T follicular helper cell (primary cell): ENCODE measurements at places on chromosomes 6 and 20.

DNA sequence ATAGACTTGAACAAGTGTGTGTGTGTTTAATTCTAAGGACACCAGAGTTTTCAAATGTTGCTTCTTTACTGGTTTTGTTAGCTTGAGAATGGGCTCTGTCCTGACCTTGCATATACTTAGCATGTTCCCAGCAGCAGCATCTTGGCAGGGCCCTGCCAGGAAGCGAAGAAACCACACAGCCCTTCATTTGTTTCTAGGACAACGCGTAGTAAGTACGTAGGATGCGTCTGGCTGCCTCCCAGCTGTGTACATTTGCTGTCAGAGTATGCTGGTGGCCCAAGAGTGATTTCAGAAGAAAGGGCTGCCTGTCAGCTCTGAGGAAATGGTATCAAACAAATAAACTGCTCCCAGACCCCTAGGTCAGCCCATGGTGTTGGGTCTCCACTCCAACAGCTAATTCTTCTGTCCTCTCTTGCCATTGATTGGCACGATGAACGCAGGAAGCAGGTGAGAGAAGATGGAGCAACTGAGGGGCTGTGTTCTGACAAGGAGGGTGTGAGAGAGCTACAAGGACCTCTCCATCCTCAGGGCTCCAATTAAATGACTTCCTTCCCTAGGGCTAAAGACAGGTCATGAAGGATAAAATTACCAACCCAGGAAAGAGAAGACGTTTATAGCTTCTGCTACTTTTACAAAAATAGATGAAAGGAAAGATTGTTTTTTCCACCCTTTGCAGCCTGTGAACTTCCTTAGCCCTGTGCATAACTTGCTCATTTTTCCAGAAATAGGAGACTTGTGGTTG lies 55.9 kb upstream of the HDDC2 start:
- DNase-seq = peak; percentile 6

DNA sequence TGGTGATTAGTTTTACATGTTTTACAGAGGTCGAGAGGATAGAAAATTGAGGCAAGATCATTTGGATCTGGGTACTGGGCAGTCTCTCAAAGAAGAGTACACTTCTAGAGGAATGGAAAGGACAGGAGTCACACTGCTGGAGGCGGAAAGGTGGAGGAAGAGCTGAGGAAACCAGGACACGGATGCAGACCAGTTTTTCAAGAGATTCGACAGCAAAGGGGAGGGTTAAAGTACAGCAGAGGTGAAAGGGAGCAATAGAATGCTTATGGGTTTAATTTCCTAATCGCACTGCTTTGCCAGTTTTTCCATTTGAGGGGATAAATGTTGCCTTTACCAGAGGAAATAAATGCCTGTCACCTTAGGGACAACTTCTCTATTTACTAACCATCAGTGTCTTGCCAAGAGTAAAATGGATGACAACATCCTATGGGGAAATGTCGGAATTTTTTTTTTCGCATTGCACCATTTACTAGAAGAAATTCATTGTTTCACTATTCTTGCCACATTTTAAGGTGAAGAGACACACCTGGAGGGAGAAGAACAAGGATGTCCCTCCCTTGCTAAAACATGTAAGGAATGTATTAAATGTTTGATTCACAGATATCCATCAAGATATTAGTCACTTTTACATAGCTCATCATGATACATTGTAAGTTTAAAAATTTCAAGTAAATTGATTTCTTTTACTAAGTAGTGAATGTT lies 226.6 kb downstream of the COL12A1 start:
- DNase-seq = no peak

GRCh38 chr20:54262671-54263070 lies 54.8 kb downstream of the PFDN4 start:
- no peak for DNase-seq

- DNase-seq = no peak
Observed at GRCh38 chr6:143158113-143158581, 97.5 kb downstream of the AIG1 start.

DNA sequence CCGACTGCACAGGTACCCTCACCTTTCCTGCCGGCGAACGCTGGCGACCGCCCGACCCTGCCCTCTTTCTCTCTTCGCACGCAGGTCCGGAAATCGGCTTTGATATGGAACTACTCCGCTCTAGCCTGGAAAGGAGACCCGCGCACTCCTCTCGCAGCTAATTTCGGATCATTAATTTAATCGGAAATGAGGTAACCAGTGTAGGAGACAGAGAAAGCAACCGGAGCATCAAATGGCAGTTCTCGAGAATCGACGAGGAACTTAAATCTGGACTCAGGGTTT lies 949 bp upstream of the ATXN1 start:
- no peak for DNase-seq

GRCh38 chr6:56382416-56382940 lies 135.1 kb upstream of the COL21A1 start:
- no peak for DNase-seq

- no peak for DNase-seq
Observed at GRCh38 chr20:50217207-50217949, 26.7 kb downstream of the CEBPB start.

DNA sequence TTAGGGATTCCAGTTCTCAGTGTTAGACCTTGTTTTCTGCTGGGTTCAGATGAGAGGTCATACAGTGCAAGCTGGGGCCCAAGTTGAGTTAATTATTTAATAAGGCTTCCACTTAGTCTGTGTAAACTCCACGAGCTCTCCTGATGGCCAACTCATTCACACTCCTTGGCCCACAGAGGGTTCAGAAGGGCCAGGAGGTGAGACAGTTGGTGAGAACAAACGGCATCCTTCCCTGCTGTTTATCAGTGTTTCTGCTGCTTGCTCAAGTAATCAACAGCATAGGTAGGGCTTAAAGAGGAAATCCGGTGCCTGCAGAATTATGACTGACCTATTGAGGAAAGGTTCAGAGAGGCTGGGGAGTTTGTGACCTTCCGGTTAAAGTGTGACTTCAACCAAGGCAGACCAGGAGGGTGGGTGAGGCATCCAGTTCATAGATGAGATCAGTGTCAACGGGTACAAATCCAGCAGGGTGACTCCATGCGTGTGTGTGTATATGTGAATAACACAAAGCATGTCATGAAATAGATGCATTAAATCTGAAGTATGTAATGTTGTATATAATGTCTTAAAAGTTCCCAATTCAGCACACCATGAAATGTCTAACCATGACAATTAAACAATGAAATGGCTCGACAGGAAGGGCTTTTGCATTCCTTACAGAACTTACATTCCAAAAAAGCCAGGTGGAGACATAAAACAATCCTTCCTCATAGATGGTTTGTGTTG lies 37.4 kb upstream of the BCAS1 start:
- no peak for DNase-seq

- no peak for DNase-seq
Observed at GRCh38 chr6:125377621-125378020, 75.9 kb upstream of the HDDC2 start.

DNA sequence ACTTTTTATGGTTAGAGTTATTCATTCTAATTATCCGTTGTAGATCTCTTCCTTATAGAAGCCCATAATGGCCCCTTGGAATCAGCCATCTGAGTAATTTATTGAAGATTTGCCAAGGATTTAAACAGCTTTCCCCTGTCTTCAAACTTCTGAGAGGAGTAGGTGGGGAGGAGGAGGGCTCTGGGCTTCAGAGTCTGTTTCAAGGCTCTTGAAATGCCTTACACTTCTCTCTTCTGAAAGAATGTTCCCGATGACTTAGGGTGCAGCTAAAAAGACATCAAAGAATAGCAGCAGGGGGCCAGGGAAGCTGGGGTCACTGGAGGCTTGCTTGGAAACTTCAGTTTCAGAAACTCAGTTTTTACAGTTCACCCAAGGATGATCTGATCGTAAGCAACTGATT lies 165.3 kb downstream of the ZDHHC14 start:
- no peak for DNase-seq

DNA sequence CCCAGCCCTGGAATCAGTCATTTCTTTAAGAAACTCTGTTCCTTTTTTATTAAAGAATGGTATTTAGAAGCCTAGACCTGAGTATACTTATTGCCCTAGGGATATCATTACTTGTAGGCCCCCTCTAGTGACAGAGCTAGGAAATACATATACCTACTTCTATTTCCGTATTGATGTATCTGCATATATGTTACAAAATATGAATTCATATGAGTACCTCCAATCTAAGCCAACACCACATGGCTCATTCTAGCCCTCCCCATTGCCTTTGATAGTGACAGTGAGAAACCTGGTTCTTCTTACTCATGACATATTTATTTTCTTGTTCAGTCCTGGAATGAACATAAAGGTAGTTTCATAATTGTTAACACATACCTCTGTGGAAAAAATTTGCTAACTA lies 137.2 kb downstream of the FARS2 start:
- no peak for DNase-seq

GRCh38 chr6:16765235-16765634 lies 4.0 kb upstream of the ATXN1 start:
- no peak for DNase-seq

GRCh38 chr6:16206595-16207037 lies 31.8 kb upstream of the GMPR start:
- DNase-seq = peak; percentile 22
